ENCODE measurements at places on chromosomes 5 and 9. TPM values are rescaled to one million over a fixed set of nuclear protein-coding genes. Genes with fewer than 3 reads are reported as not detected.

Gene PCAT7
- polyA plus RNA-seq, result 0.51 TPM

GRCh38 chr5:28390341-28390740, 1352.0 kb upstream of the CDH9 start:
- DNase-seq, result no peak

DNA sequence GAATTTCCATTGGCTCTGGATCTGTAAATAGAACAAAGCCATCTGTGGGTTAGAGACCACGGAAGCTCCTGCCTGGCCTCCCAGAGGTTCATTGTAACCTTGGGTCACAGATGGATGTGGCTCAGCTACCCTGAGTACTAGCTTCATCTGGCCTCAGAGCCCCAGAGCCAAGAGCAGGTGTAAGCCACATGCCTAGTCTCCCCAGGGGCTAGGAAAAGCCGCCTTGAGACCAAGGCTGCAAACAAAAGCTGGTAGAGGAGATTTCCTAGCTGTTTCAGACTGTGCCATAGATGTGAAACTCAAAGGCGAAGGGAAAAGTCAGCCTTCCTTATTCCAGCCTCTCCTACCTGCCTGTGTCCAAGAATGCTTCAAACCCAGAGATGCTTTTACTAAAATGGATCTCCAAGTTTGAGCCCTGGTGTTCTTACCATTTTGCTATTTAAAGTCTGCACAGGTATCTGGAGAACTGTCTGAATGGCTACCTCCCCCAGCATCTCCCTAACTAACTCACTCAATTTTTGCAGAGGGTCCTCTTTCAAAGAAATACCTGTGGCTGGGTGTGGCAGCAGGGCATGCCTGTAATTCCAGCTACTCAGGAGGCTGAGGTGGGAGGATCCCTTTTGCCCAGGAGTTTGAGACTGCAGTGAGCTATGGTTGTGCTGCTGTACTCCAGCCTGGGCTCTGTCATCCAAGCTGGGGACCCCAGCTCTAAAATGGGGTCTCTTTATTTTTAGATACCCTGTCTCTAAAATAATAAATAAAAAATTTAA, 42.3 kb upstream of the MAP1B start:
- DNase-seq, result no peak

DNA sequence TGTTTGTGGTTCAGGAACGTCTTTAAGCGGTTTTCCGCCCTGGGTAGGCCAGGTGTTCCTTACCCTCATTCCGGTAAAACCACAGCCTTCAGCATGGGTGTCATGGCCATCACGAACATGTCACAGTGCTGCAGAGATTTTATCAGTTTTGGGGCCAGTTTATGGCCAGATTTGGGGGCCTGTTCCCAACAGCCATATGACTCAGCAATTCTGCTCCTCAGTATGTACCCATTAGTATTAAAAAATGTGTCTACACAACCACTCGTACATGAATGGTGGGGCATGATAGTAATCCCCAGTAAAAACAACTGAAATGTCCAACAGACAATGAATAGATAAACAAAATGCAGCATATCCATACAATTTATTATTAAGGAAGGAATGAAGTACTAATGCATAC, 51.9 kb upstream of the TTC23L start:
- no peak for DNase-seq

Gene SLC28A3
- polyA plus RNA-seq, result not detected

Gene SLC6A3
- 0.76 TPM for polyA plus RNA-seq

DNA sequence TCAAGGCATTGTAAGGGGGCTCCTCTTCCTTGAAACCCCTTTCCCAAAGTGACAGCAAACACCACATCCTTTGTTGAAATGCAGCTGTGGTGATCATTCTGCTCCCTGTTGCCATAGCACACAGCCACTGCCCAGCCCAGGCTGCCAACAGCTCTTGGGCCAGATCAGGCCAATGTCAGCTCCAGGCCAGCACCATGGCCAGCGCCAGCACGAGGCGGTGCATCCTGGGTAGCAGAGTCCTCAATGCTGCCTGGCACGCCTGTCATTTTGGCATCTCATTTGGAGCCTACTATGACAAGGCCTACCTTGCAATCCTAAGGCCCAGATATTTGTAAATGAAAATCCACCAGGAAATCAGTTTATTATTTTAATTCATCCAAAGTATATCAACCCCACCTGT, 390.6 kb downstream of the DNAH5 start:
- DNase-seq, result peak; percentile 10

Gene SLC45A2
- 0.82 TPM for polyA plus RNA-seq

GRCh38 chr5:78716206-78716605, 67.6 kb upstream of the LHFPL2 start:
- no peak for DNase-seq

Gene ALDH1A1
- polyA plus RNA-seq, result 326 TPM

DNA sequence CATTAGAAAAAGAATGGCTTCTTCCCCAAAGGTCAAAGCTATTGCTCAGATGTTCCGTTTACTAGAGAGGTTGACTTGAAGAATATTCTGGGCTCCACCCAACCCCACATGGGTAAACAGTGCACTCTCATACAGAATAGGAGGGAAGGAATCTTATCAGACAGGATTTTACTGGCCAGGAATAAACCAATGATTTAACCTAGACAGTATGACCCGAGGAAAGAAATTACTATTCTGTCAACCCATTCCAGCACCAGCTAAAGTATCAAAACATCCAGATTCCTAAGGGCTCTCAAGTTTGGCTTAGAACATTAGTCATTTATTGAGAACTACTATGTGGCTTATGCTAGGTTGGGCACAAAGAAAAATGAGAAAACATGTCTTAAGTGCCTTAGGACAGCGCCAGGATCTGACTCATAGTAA, 493.6 kb upstream of the KLF4 start:
- no peak for DNase-seq

DNA sequence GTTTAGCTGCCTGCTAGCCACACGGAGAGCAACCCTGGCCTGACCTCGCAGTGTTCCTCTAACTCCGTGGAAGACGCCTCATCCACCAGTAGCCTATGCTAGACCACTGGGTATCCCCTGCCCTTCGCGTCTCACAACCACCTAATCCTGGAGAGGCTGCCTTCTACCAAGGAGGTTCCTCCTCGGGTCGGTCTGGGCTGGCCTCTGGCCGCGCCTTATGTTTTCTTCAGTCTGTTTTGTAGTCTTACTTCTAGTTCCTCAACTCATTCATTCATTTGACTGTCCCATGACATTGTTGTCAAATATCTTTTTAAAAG, 1.6 kb upstream of the TPM2 start:
- no peak for DNase-seq

GRCh38 chr9:86795047-86795442, 152.3 kb downstream of the GAS1 start:
- DNase-seq, result no peak

DNA sequence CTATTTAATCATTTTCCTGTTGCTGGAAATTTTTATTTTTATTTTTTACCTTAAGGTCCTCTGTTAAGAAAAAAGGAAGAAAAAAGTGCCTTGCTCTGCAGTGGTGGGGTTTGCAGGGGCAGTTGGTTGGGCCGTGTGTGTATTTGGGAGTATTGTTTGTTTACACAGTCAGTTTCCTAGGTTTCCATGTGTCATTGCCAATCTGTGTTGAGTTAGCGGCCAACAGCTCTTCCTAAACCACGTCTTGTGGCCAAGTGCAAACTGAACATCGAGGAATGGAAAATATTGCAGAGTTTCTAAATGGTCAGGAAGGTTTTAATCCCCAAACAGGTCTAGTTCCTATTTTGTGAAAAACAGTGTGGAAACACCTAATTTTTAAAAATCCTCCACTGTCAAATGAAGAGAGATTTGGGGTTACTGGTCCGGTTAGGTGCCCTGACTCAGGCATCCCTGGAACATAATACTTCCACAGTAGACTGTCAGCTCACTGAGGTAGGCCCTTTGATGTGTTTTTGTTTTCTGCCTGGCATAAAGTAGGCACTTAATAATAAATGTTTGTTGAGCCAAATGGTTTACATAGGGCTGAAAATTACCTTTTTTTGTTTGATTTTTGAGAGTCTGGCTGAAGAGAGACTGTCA, 37.0 kb downstream of the MAMDC2 start:
- no peak for DNase-seq

Gene FOXD4L6
- not detected for polyA plus RNA-seq

- DNase-seq, result no peak
These were observed 2.8 kb downstream of the ADCY2 start for GRCh38 chr5:7398596-7399280.

GRCh38 chr9:38017149-38017884, 51.7 kb downstream of the SHB start:
- DNase-seq, result no peak

Gene CER1
- 1.8 TPM for polyA plus RNA-seq

GRCh38 chr9:84953797-84954705, 284.5 kb downstream of the NTRK2 start:
- peak; percentile 65 for DNase-seq

GRCh38 chr9:88871669-88872068, 119.6 kb upstream of the S1PR3 start:
- DNase-seq, result no peak

Gene ADAMTS12
- polyA plus RNA-seq, result 16.7 TPM

- no peak for DNase-seq
These were observed 233.3 kb downstream of the ZNF608 start for GRCh38 chr5:124512952-124513632.

Gene TARS1
- 138 TPM for polyA plus RNA-seq

Gene SPINK6
- polyA plus RNA-seq, result not detected

- DNase-seq, result no peak
These were observed 13.8 kb downstream of the ACO1 start for GRCh38 chr9:32398207-32398606.

- DNase-seq, result no peak
These were observed 26.3 kb downstream of the GSN start for GRCh38 chr9:121294151-121294743.

Gene ACOT12
- 0.94 TPM for polyA plus RNA-seq

GRCh38 chr9:6576987-6577386, 68.5 kb downstream of the GLDC start:
- no peak for DNase-seq

DNA sequence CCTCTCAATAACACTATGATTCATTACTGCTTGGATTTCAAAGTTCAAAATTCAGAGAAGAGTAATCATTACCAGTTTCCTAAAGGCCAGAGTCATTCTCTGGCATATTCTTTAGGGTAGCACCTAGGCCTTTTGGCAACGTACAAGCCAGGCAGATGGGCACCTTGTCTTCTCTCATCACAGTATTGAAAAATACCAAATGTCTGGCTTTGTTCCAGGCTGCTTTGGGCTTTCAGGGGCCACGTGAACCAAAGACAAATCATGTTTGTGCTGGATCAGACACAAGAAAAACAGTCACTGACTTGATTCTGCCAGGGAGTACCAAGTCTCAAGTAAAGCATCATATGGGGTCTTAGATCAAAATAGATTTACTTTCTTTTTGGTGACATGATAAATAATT, 15.5 kb downstream of the MEGF9 start:
- no peak for DNase-seq

GRCh38 chr5:5270958-5271785, 131.0 kb downstream of the ADAMTS16 start:
- no peak for DNase-seq

Gene NTNG2
- 0.36 TPM for polyA plus RNA-seq

Gene TEK
- polyA plus RNA-seq, result 35.7 TPM

DNA sequence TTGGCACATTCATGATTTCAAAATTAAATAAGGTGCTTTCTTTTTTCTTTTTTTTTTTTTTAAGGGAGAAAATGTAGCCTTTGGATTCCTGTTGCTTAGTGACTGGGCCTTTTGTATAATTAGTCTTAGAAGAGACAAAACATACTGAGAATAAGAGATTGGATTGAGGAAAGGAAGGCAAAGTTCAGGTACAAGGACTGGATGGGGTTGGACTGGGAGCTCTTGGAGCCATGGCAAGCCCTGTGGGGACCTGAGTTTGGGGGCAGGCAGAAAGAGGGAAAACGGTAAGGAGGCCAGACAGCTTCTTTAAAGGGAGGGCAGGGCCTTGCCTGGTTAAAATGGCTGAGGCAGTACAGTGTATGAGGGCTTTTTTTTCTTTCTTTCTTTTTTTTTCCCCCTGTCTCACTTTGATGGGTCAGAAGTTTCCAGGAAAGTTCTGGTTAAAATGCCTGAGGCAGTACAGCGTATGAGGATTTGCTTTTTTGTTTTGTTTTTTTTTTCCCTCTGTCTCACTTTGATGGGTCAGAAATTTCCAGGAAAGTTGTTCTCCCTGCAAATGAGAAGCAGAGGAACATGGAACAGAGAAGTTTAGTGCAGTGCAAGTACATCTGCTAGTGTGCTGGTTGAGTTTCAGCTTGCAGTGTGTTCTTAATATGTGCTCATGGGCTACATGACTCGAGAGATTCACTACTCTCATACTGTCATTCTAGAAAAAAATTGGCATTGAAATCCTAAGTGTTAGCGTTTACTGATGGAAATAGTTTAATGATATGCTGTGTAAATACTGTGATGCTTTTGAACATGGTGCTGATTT, 16.8 kb downstream of the SNX18 start:
- DNase-seq, result no peak

Gene ORM2
- polyA plus RNA-seq, result 0.73 TPM

Gene MYOT
- 1.7 TPM for polyA plus RNA-seq

DNA sequence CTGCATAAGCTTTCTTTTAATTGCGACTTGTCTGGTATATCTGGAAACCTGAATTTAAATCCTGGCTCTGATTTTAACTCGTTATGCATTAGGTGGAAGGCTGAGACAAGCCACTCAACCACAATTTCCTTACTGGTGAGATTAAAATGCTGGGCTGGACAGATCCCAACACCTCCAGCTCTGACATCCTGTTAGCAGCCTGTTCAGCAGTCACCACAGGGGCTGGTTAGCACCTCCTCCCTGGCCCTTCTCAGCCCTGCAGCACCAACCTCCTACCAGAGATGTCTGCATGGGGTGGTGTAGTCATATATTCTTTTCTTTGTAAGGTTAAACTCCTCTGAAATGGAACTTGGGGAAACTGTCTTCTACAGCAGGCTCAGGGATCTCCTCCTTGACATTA, 156.5 kb upstream of the NFIL3 start:
- DNase-seq, result no peak

Gene PCDHGC5
- polyA plus RNA-seq, result 1.1 TPM

Gene CTSL
- 164 TPM for polyA plus RNA-seq

Gene MORN5
- polyA plus RNA-seq, result 2.6 TPM

Gene NR5A1
- not detected for polyA plus RNA-seq

DNA sequence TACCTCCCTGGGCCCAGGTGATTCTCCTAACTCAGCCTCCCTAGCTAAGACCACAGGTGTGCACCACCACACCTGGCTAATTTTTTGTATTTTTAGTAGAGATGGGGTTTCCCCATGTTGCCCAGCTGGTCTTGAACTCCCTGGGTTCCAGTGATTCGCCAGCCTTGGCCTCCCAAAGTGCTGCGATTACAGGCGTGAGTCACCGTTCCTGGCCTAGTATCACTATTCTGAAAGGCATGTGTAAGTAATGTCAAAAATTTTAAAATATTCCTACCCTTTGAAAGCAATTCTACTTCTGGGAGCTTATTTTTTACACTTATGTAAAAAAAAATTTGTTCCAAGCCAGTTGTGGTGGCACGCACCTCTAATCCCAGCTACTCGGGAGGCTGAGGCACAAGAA, 27.1 kb upstream of the TLE1 start:
- DNase-seq, result no peak
